ENCODE measurements at places on chromosomes 3 and 15.

- DNase-seq: no peak
These were observed 3.2 kb upstream of the FEM1B start for GRCh38 chr15:68274201-68274848.

DNA sequence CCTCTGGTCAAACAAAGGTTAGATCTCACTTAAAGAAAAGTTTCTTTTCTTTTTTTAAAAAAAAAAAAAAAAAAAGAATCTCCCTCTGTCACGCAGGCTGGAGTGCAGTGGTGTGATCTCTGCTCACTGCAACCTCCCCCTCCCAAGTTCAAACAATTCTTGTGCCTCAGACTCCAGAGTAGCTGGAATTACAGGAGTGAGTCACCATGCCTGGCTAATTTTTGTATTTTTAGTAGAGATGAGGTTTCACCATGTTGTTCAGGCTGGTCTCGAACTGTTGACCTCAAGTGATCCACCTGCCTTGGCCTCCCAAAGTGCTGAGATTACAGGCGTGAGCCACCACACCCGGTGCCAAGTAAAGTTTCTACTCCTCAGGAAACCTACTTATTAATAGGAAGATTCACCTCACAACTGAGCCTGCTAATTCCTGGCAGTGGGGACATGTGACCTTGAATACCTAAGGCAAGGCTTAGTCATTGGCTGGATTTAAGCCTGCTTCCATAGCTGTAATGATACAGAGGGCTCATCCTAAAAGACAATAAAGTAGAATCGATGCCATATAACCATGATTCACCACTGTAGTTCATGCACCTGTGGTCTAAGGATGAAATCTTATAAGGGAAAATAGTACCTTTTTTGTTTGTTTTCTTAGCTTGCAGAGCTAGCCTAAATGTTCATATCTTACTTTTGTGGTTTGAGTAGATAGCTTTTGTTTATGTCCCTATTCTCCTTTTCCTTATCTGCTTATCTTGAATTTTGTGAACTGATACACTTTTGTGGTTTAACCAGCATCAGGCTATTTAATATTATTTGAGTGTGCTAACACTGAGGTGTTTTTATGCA lies 24.8 kb upstream of the RBMS3 start:
- no peak for DNase-seq

GRCh38 chr3:106403371-106404145 lies 534.7 kb upstream of the CBLB start:
- DNase-seq: no peak

DNA sequence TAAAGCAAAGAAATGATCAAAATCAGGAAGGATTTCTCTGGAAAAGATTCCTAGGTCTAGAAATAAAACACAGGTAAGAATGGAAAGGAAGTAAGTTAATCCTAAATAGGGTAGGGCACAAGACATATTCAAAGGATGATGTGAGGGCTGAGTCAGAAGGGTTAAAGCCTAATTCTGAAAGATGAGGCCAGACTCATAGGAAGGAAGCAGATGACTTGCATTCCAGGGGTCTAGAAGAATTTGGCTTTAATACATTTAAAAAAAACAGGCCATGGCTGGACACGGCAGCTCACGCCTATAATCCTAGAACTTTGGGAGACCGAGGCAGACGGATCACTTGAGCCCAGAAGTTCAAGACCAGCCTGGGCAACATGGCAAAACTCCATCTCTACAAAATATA lies 3.2 kb downstream of the SSR3 start:
- peak; percentile 49 for DNase-seq

- no peak for DNase-seq
These were observed 318.2 kb upstream of the KCNH8 start for GRCh38 chr3:18830087-18830486.

GRCh38 chr3:50316657-50317242 lies 5.8 kb downstream of the HYAL2 start:
- DNase-seq: no peak

DNA sequence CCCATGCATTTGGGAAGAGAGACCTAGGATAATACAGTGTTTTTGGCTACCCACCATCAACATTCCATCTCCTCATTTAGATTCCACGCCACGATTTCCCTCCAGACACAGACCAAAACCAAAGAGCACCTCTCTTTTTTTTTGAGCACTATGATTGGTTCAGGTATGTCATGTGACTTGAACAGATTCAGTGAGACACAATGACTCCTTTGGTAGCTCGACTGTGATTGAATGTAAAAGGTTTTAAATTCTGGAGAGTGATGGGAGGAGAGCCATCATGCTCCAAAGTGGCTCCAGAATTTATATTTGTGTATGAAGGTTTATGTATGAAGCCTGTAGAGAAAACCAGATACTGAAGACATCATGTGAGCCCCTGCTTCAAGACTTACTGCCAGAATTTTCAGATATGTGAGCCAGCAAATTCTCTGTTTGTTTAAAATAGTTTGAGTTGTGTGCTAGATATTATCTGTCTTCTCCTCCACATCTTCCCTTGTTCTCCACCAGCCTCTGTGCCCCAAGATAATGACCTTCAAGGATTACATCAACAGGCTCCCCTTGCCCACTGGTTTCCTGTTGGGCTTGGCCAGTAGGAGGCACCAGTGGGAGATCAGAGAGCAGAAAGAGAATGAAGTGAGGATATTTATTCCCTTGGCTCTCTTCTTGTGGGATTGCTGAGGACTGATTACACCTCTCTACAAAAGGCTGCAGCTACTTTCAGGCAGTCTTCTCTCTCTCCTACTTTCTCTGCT lies 12.5 kb downstream of the MYD88 start:
- DNase-seq: no peak

GRCh38 chr3:45084820-45085816 lies 59.0 kb downstream of the CLEC3B start:
- peak; percentile 86 for DNase-seq

DNA sequence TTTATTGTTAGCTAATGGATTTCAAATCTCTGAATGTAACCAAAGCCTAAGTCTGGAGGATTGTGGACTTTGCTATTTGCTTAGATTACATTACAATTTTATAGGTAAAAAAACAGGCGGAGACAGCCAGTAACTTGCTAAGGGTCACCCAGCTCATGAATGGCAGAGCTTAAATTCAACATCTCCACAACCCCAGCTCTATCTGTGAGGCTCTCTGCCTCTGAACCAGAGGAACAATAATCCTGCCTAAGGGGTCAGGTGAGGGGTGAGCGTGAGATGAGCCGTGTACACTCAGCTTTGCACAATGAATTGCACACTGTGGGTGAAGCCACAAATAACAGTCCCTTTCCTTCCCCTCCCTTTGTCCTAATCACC lies 69.8 kb upstream of the SPATA12 start:
- DNase-seq: no peak
